ENCODE measurements at places on chromosomes 5 and 9.

GRCh38 chr5:78127875-78128274 is 166.6 kb downstream of the AP3B1 start:
- no peak overlapping the region for H3K27ac ChIP-seq
- peaks cover 20% of the 10 kb centered on the region for H3K36me3 ChIP-seq
- H3K4me3 ChIP-seq, result no peak overlapping the region
- no peaks in the 10 kb centered on the region for H3K27me3 ChIP-seq

DNA sequence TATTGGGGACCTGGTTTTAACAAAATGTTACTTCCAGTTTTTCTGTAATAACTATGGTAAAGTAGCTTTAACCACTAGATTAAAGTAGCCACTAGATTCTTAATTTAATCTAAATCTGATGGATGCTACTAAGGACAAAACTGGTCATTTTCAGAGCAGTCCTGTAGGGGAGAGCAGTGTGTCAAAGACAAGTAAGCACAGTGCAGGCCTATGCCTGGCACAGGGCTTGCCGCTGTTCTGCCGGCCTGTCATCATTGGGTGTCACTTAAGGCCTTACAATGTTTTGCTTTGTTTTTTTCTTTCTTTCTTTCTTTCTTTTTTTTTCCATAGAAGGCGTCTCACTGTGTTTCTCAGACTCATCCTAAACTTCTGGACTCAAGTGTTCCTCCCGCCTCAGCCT is 53.0 kb upstream of the NXNL2 start:
- no peak overlapping the region for H3K4me3 ChIP-seq
- H3K27ac ChIP-seq, result no peak overlapping the region
- H3K27me3 ChIP-seq, result no peaks in the 10 kb centered on the region
- peaks cover 4% of the 10 kb centered on the region for H3K36me3 ChIP-seq

DNA sequence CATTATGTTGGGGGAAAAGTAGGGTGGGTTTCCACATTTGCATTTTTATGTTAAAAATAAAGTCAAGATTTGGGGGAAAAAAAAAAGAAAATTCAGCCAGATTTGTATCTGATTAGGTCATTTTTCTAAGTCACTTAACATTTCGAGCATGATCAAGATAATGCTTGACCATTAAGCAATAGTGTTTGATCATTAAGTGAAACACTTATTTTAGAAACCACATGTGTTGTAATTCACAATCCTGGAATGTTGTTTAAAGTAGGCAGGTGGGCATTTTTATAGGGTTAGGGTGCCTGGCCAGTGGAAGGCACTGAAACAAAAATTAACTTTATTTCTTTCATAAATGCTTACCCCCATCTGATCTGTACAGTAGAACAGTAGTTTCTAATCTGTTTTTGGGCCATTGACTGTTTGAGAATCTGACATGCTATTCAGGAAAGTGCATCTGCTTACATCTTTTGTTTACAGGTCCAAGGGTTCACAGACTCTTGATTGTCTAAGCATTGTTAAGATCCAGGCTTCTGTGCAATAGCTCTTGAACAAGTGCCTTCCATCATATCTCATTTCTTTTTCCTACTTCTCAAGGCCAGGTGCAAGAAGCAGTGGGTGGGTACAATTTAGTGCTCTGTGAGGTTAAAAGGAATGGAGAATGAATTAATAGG is 9.1 kb downstream of the ZCCHC9 start:
- H3K36me3 ChIP-seq, result peaks cover 16% of the 10 kb centered on the region
- no peak overlapping the region for H3K27ac ChIP-seq
- H3K4me3 ChIP-seq, result no peak overlapping the region
- H3K27me3 ChIP-seq, result no peaks in the 10 kb centered on the region
- no peak for DNase-seq

DNA sequence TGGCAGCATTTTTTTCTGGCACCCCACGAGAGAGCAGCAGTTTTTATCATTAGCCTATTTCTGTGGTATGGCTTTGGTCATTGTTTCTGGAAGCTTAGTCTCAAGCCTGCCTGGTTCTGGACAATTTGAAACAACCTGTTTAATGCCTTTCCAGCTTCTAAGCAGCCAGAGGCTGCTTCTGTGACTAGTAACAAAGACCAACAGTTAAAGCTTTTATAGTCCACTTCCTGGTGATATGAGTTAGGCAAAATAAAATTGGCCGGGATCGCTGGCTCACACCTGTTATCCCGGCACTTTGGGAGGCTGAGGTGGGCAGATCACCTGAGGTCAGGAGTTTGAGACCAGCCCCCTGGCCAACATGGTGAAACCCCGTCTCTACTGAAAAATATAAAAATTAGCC is 24.0 kb downstream of the LYRM7 start:
- peaks cover 1% of the 10 kb centered on the region for H3K36me3 ChIP-seq
- no peak for DNase-seq
- no peak overlapping the region for H3K4me3 ChIP-seq
- no peak overlapping the region for H3K27ac ChIP-seq
- no peaks in the 10 kb centered on the region for H3K27me3 ChIP-seq
- peaks cover 17% of the 10 kb centered on the region for H3K4me1 ChIP-seq

DNA sequence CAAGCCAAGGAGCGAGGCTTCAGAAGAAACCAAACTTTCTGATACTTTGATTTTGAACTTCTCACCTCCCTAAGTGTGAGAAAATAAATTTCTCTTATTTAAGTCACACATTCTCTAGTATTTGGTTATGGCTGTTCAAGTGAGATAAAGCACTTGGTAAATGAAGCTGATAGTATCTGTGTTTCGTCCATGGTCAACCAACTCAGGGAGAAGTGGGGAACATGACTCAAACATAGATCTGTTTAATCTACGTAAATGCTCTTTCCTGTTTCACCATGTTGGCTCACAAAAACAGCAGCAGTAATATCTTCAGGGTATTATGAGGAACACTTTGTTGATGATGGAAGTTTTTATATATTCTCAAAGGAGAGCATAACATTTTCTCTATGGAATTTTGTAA is 2167.2 kb upstream of the C9orf72 start:
- no peak overlapping the region for H3K4me3 ChIP-seq
- no peaks in the 10 kb centered on the region for H3K4me1 ChIP-seq
- H3K27ac ChIP-seq, result no peak overlapping the region

GRCh38 chr9:129944506-129945116 is 98.4 kb downstream of the FNBP1 start:
- H3K4me3 ChIP-seq, result no peak overlapping the region
- peaks cover 48% of the 10 kb centered on the region for H3K4me1 ChIP-seq
- H3K27ac ChIP-seq, result peak overlapping the region; percentile 82
- H3K27me3 ChIP-seq, result no peaks in the 10 kb centered on the region
- peak; percentile 81 for DNase-seq

- H3K27ac ChIP-seq, result no peak overlapping the region
- no peak for DNase-seq
- no peaks in the 10 kb centered on the region for H3K36me3 ChIP-seq
- no peaks in the 10 kb centered on the region for H3K4me1 ChIP-seq
- H3K27me3 ChIP-seq, result no peaks in the 10 kb centered on the region
- no peak overlapping the region for H3K4me3 ChIP-seq
Observed at GRCh38 chr5:30605693-30606268, 587.7 kb upstream of the CDH6 start.

- no peak for DNase-seq
- no peaks in the 10 kb centered on the region for H3K36me3 ChIP-seq
- peaks cover 75% of the 10 kb centered on the region for H3K4me1 ChIP-seq
- H3K4me3 ChIP-seq, result no peak overlapping the region
- no peak overlapping the region for H3K27ac ChIP-seq
Observed at GRCh38 chr9:99109522-99109921, 4.6 kb downstream of the TGFBR1 start.

DNA sequence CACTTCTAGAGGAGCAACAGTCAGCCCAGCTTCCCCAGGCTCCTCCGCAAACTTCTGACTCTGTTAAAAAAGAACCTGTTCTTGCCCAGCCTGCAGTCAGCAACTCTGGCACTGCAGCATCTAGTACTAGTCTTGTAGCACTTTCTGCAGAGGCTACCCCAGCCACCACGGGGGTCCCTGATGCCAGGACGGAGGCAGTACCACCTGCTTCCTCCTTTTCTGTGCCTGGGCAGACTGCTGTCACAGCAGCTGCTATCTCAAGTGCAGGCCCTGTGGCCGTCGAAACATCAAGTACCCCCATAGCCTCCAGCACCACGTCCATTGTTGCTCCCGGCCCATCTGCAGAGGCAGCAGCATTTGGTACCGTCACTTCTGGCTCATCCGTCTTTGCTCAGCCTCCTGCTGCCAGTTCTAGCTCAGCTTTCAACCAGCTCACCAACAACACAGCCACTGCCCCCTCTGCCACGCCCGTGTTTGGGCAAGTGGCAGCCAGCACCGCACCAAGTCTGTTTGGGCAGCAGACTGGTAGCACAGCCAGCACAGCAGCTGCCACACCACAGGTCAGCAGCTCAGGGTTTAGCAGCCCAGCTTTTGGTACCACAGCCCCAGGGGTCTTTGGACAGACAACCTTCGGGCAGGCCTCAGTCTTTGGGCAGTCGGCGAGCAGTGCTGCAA is 72.8 kb downstream of the NUP214 start:
- peaks cover 39% of the 10 kb centered on the region for H3K36me3 ChIP-seq
- no peak overlapping the region for H3K27ac ChIP-seq
- no peaks in the 10 kb centered on the region for H3K4me1 ChIP-seq
- no peak for DNase-seq
- no peaks in the 10 kb centered on the region for H3K27me3 ChIP-seq
- H3K4me3 ChIP-seq, result no peak overlapping the region

DNA sequence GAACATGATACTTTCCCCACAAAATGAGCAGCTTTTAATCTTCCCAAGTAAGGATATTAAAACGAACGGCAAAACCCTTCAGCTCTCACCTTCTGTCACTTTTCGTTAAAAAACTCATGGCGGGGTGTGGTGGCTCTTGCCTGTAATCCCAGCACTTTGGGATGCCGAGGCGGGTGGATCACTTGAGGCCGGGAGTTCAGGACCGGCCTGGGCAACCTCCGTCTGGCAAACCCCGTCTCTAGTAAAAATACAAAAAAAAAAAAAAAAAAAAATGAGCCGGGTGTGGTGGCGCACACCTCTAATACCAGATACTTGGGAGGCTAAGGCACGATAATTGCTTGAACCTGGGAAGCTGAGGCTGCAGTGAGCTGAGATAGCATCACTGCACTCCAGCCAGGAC is 902 bp downstream of the TMED9 start:
- H3K4me3 ChIP-seq, result peak overlapping the region; percentile 98
- peaks cover 38% of the 10 kb centered on the region for H3K4me1 ChIP-seq
- DNase-seq, result no peak
- no peak overlapping the region for H3K27ac ChIP-seq
- peaks cover 9% of the 10 kb centered on the region for H3K27me3 ChIP-seq
- H3K36me3 ChIP-seq, result peaks cover 32% of the 10 kb centered on the region
